ENCODE measurements at places on chromosomes 5 and 9.

DNA sequence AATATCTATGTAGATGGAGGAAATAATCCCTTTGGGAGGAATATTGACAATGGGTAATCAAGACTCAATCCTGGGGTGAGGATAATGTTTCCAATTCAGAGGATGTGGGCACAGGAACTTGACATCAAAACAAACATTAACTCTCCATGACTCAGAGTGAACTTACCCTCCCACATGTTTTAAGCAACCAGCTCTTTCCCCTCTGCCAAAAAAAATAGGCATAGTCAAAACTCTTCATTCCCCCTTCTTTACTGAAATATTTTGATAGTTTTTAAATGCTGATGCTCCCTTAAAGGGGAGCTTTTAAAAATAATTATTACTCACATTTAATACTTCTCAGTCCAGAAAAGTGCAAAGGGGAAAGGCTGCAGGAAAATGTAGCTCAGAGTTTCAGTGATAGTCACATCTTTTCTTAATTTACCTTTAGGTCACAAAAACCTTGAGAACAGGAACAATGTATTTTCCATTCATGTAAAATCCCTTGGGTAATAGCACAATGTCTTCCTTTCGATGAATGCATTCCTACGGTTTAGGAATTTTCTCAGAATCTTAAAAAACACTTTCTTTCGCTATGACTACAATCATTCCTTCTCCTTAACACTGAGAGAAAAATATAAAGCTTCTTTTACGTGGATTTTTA, 298.4 kb upstream of the GRAMD2B start:
- no peak for DNase-seq

DNA sequence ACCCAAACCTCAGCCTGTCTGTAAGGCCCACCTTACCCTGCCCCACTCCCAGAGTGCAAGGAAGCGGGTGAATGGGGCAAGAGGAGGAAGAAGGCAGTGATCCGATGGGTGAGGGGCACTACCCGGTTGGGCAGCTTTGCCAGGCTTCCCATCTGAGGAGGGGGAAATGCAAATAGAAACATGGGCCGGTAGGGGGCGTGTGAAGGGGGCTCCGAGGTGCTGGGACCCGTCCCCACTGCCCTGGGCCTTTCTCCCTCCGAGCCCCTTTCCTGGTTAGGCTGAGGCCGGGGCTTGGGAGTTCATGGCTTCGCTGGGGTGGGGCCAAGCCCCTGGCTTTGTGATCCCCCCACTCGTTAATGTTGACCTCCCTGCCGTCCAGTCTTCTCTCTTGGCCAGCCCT, 23.6 kb upstream of the MYORG start:
- DNase-seq = no peak

GRCh38 chr9:127396253-127396807, 639 bp upstream of the SLC2A8 start:
- DNase-seq = no peak

GRCh38 chr5:113343343-113343742, 91.4 kb downstream of the TSSK1B start:
- DNase-seq = no peak

GRCh38 chr5:72337159-72337558, 17.0 kb downstream of the PTCD2 start:
- DNase-seq = no peak

DNA sequence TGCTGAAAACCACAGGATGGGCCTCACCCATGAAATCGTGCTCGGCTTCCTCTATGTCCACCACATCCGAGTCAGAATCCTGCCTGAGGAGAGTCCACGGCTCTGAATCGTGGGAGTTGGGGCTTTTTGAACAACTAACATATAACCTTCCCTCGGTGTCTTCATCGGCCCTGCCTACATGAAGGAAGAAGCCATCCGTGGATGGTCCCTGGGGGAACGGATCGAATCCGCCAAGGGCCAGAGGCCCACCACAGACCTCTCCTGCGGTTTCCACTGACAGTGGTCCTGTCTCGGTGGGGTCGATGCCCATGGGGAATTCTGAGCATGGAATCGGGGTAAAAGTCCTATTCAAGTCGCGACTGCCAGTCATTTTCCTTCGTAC, 85.0 kb downstream of the CAMSAP1 start:
- DNase-seq = no peak

GRCh38 chr9:86700629-86701028, 246.7 kb downstream of the GAS1 start:
- no peak for DNase-seq

GRCh38 chr5:36669015-36669651, 62.7 kb downstream of the SLC1A3 start:
- no peak for DNase-seq

All from BJ (cell line).